ENCODE measurements at places on chromosomes 6 and 20.

DNA sequence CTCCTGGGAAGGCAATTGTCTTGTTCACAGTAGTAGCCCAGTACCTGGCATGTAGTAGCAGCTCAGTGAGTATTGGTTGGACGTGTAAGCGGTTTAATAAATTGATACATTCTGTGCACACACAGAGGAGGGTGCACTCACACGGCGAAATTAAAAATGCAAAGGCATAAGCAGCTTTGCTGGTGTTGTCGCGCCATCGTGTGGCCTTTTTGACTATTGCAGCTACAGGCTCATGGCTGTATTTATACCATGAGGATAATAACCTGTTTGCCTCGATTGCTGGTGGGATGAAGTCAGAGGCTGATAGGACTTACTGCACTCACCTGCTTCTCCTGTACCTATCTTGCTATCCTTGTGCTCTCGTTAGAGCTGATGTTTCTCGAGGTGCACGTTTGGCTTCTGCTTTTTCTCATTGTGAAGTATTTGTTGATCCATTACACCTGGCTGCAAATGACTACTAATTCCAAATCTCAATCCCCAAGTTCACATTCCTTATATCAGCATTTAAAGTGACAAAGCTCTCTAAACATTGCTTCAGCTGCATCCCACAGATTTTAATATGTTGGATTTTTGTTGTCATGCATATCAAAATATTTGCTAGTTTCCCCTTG lies 61.5 kb downstream of the TBXT start:
- no peak for DNase-seq

GRCh38 chr20:3553663-3554062 lies 82.8 kb downstream of the ATRN start:
- DNase-seq = no peak

- no peak for DNase-seq
Measured at GRCh38 chr20:57256908-57257307, 9.5 kb downstream of the BMP7 start.

- DNase-seq = no peak
Measured at GRCh38 chr6:7165002-7165889, 57.5 kb downstream of the RREB1 start.

DNA sequence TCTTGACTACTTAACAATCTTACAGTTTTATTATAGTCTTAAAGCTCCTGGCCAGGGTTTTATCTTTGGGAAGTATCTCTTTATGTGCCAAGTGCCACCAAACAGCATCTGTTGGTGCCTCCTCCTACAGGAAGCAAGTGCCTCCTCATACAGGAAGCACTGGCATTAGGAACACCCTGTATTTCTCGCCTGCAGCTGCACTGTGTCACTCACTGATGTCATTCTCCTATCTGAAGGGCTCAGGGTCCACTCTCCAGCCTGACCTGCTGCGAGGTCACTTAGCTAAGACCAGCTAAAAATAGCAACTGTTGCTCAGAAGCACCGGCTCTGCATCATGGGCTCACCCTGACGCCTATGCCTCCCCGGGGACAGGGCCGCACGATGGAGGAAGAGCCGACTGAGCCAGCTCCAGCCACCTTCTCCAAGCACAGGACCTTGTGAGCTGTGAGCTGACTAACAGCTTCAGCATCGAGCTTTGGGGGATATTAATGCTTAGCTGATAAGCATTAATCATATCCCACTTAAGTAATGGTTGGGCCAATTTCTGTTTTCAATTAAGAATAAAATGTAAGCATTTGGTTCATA lies 66.3 kb upstream of the CD93 start:
- DNase-seq = no peak

GRCh38 chr6:85127696-85128243 lies 322.1 kb upstream of the NT5E start:
- DNase-seq = no peak

- DNase-seq = no peak
Measured at GRCh38 chr6:2108700-2109306, 136.6 kb downstream of the GMDS start.

- no peak for DNase-seq
Measured at GRCh38 chr6:123215211-123215610, 219.2 kb downstream of the CLVS2 start.

- no peak for DNase-seq
Measured at GRCh38 chr6:111550195-111550594, 55.5 kb downstream of the TRAF3IP2 start.

DNA sequence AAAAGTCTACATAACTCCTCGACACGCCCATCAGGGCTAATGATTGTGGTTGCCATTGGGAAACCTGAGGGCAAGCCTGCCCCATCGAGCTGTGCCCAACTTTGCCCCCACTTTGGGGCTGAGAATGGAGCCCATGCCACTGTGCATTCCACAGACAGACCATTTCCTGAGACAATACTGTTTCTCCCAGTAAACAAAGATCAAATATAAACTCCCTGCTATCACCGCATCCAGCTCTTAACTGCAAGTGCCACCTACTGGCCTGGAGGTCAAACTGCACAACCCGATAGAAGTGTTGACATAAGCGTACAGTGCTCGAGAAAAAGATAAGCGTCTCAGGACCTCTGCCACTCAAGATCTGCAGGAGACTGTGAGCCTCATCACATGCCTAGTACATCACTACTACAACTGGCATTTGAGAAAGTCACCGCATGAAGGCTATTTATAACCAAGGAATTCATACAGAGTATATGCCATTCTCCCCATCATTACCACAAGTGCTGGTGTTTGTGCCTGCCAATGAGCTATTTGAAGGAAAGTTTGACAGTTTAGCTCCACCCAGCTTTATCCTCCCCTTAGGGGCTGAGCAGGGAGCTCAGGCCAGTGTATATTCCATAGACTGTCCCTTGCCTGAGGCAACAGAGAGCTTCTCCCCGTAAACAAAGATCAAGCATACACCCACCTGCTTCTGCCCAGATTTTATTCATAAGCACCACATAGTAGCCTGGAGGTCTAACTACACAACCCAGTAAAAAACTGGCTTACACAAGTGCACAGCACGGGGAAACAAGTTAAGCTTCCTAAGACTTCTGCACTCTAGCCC lies 4.5 kb upstream of the DEFB126 start:
- DNase-seq = no peak

- DNase-seq = peak; percentile 15
Measured at GRCh38 chr20:58407201-58407873, 18.3 kb downstream of the VAPB start.

- DNase-seq = no peak
Measured at GRCh38 chr6:159540152-159540551, 152.9 kb downstream of the SOD2 start.

DNA sequence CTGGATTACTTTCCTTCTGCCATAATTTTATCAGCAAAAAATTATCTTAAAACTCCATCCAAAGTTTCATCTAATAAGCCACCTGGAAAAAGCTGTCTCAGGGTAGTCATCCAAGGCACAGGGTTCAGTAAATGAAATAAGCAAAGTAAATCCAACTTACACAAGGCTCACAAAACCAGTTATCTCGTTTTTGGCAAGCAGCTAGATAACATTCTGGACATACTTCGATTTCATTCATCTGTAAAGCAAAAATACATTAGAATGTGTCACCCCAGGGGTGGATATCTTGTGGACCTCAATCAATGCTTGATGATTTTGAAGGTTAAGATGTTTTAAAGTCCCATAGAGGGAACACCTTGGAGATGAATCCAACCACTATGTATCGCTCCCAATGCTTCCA lies 73.1 kb downstream of the ZMYND8 start:
- DNase-seq = no peak

GRCh38 chr20:17465236-17465635 lies 65.9 kb downstream of the BFSP1 start:
- no peak for DNase-seq

DNA sequence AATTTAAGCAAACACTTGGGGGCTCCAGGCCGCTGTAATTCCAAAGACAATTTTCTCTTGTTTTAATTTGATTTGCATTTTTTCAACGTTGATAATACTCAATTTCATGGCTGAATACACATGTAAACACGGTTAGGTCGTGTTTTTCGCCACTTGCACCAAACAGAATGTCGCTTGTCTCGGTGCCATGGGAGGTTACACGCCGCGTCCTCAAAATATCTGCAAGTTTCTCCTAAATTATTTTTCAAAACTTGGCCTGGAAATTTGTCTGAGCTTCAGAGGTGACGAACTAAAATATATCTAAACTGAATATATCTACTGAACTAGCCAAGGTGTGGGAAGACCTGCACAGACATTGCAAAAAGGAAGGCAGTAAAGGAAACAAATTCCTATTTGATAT lies 15.0 kb downstream of the FOXA2 start:
- DNase-seq = no peak

GRCh38 chr6:47360388-47360787 lies 50.7 kb upstream of the TNFRSF21 start:
- no peak for DNase-seq

- DNase-seq = no peak
Measured at GRCh38 chr20:21024420-21024819, 81.7 kb downstream of the LINC00237 start.

DNA sequence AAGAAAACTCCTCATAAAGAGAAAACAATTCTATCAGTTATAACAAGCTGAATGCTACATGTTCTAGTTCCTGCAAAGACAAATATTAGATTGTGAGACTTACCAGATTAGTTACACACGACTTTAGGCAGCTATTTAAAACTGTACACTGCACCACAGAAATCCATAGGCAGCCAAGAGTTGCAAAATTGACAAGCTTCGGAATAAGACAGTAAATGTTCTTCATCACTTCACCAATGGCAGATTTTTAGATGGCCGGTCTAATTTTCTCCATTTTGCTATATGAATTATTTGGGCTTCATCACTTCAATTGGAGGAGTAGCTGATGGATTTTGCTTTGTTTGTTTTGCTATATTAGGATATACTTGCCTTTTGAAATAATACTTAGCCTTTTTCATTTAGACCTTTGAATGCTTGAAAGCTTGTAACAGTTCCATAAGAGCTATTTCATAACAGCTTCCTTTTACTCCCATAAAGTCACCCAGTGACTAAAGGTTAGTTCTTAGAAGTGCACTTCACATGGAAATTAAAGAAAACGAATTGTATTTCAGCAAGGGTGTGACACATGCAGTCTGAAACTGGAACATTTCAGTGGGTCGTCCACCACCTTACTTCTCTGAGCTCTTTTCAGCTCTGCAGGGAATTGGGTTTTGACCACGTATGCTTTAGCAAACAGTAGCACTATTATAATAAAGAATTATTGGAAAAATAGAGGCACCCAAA lies at the start of gene ROS1:
Gene ROS1, minus strand, starts transcription at position 512 of the 723 bp plus-strand sequence. Its CDS starts 286 bp downstream, at position 226.
- DNase-seq = no peak

DNA sequence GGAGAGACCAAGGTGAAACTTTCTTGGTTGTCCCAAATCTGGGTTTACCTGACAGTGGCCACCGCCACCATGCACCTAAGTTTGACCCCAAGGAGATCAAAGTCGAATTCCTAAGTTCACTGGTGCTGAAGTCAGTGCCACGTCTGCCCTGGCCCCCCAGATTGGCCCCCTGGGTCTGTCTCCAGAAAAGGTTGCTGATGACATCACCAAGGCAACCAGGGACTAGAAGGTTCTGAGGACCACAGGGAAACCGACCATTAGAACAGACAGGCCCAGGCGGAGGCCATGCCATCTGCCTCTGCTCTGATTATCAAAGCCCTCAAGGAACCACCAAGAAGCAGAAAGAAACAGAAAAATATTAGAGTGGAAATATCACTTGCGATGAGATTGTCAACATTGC lies 91.2 kb downstream of the DLL1 start:
- no peak for DNase-seq

- DNase-seq = no peak
Measured at GRCh38 chr6:47134476-47135189, 92.5 kb upstream of the ADGRF1 start.

DNA sequence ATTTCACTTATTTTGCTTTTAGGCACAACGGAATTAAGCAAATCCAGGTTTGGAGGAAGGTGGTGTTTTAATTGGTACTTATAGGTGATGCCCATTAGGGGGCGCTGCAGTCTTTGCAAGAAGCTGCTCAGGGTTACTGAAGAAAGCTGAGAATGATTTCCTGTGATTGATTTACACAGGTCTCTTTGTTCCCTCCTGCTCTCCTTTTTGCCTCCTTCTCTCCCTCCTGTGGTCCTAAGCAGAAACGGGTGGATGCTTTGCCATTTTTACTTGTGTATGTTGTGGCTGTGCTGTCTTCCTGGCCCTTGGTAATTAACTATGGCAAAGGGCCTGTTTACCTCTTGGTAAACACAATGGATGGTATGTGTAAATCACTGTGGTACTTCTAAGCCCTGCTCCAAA lies 97.8 kb downstream of the ANKS1A start:
- DNase-seq = peak; percentile 41

DNA sequence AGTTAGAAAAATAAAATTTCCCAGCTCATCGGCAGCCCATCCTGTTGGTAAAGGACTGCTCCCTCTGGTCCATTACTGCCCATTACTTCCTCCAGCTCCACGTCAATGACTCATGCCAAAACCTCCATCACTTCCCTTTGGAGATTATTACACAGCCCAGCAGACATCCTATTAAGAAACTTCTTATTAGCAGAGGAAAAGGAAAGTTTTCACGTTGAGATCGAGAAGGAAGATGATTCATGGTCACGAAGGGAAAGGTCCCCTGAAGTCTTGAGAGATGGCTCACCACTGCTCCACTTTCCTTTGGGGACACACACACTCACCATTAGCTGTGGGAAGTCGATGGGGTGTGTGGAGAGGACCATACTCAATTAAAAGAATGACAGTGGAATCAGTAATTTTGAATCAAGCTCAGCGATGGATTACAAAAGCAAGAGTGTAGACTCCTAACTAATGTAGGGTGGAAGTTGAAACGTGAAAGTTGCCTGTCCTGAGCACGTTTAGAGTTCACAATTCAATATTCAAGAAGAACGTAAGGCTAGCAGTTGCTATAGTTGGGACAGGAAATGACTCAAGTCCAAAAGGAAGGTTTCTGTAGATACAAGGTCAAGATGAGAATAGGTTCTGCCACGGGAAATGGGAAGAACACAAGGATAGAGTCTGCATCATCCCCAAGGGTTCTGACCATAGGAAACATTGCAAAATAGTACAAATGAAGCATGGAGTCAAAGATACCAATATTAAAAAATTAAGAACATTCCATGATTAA lies 21.6 kb downstream of the SASH1 start:
- DNase-seq = peak; percentile 53

GRCh38 chr6:13368731-13369115 lies 40.4 kb upstream of the TBC1D7 start:
- no peak for DNase-seq
